Adipocyte (in vitro differentiated cells): ENCODE measurements at places on chromosomes 11 and 22.

DNA sequence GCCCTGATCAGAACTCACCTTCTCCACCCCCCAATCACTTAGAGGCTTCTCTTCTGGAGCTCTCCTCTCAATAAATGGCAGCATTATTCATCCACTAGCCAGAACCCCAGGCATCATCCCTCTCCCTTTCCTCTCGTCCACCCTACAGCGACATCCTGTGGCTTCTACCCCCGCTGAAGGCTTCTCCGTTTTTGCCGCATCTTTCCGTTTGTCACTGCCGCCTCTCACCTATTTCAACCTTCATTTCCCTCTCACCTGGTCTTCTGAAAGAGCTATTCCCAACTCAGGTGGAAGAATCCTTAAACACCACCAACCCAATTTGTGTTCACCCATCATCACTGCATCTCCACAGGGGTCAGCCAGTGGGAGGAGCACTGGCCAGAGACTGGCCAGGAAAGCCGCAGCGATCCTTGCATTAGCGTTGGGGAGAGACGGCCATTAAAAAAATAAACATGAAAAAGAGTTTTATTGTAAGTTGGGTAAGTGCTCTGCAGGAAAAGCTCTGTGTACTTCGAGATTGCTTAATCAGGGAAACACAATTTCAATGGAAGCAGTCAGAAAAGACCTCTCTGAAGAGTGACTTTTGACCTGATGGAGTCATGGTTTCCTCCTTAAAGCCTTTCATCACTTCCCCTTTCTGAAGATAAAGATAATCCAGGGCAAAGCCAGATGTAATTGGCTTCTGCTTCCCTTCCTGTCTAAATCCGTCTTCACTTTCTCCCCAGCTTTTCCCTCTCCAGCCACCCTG lies 36.7 kb downstream of the SPATA19 start:
- no peak for DNase-seq

DNA sequence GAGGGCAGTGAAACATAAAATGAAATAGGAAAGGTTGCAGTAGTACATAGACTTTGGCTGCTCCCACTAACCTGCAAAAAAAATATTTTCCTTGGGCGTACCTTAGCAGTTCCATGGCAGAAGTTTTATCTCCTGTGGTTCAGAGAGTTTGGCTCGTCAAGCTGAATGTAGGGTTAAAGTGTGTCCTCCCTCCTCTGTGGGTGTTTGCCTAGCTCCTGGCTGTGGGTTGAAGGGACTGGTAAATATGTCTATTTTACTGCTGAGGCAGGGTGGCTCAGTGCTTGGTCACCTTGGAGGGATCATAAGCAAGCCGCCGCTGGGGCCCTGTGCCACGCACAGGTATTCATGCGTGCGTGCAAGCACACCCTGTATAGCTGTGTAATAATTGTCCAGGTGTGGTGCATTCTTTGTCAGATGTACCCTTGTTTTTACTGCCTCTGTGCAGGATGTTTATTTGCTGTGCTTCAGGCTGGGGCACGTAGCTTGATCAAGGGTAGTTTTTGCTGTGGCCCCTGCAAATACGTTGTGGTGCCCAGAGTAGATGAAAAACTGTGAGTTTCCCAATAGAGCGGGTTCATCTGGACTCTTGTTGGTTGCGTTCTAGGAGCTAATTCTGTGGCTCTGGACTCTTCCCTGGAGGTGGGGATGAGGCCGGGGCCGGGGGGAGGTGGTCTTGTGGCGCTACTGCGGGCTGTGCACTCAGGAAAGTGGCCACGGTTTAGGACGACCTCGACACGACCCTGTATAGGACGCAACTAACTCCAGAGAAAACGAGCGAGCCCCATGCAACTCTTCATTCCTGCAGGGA lies 732 bp upstream of the SORL1 start:
- DNase-seq, result no peak

DNA sequence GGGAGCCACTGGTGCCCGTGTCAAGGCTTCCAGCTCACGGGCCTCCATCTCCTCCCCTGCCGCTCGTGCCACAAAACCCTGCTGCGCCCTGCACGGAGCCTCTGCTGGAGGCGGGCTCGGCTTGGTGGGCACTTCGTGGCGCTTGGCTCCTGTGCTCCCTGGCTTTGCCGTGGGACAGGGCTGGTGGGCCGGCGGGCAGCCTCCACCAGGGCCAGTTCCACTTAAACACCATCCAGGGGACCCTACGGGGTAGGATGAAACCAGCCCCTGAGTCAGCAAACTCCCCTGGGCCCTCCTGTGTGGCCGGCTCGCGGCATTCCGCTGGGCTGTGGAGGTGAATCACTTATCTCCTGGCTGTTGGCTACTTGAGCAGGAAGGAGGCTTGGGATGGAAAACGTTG lies 1304.6 kb downstream of the BRD1 start:
- no peak for DNase-seq

DNA sequence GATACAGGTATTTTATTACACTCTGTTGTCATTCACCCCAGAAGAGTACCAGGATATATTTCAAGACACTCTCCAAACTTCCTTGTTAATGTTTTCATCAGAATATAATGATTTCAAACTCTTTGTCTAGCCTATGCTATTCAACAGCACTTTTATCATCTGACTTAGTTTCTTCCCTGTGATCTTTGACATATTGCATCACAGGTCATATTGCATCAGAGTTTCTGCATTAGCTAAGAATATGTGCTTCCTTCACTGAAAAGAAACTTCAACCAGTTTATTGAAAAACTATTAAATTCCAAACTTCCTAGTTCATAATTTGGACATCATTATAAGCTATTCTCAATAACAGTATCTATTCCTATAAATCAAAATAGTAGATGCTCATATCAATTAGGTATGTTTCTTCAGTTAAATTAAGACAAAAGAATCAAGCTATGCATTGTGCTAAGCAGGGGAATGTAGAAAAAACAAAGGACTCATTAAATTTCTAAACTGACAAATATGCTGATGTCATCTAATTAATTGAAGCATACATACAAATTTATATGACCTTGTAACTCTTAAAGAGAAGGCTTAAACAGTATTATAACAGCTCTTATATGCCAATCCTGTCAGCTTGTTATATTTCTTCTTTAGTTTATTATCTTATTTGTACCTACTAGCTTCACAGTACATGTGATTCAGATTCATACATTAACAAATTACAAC lies 361.8 kb upstream of the LUZP2 start:
- DNase-seq, result peak; percentile 3

GRCh38 chr11:27282806-27283205 lies 80.2 kb downstream of the CCDC34 start:
- DNase-seq, result peak; percentile 47

- DNase-seq, result no peak
Measured at GRCh38 chr22:50035976-50036724, 21.9 kb downstream of the TTLL8 start.

- DNase-seq, result peak; percentile 31
Measured at GRCh38 chr22:46783721-46784120, 21.3 kb downstream of the TBC1D22A start.

DNA sequence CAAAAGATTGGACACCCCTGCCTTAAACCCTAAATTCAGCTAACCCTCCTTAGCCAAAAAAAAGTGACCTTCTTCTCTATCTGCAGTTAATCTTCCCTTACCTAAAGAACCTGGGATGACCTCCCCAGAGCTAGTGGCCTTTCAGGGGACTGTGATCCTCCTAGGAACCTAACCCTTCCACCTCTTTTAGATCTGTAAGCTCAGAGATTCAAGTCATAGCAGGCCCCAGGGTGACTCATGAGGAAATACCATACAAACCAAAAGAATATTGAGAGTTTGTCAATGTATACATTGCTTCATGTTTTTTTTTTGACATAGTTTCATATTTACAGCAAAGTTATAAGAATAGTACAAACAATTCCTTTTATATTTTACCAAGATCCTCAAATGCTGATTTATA lies 38.3 kb upstream of the CXCR5 start:
- DNase-seq, result peak; percentile 68

DNA sequence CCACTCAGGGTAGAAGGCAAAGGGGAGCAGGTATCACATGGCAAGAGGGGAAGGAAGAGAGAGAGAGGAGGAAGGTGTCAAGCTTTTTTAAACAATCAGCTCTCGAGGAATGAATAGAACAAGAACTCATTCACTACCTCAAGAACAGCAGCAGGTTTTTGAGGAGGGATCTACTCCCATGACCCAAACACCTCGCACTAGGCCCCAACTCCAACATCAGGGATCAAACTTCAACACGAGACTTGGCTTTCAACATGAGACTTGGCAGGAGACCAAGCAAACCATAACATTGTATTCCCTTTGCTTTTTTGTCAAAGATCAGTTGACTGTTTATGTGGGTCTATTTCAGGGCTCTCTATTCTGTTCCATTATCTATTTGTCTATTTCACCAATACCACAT lies 26.9 kb upstream of the APOBEC3A start:
- no peak for DNase-seq

DNA sequence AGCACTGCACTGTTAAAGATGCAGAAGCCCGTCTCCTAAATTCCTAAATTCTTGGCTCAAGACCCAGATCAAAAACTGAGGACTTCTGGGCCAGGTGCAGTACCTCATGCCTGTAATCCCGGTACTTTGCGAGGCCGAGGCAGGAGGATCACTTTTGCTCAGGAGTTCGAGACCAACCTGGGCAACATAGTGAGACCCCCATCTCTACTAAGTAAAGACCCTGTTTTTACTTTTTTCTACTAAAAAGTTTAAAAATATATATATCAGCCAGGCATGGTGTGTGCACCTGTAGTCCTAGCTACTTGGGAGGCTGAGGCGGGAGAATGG lies 29.7 kb downstream of the PDGFB start:
- no peak for DNase-seq

DNA sequence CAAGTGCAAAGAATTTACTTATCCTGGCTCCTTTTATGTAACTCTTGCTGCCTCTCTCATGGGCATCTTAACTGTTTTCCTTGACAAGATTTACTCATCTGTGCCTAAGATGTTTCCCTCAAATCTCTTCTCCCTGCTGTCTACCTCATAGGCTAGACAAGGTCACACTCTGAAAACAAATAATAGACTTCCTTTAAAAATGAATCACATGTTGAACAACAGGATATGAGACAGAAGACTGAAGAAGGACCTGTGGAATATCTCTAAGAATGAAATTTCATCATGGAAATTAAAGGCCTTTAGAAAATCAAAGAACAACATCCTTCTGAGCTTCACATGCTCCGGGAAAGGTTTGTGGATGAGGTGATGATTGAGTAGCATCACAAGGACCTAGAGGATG lies 6.0 kb upstream of the SCGB2A2 start:
- no peak for DNase-seq

DNA sequence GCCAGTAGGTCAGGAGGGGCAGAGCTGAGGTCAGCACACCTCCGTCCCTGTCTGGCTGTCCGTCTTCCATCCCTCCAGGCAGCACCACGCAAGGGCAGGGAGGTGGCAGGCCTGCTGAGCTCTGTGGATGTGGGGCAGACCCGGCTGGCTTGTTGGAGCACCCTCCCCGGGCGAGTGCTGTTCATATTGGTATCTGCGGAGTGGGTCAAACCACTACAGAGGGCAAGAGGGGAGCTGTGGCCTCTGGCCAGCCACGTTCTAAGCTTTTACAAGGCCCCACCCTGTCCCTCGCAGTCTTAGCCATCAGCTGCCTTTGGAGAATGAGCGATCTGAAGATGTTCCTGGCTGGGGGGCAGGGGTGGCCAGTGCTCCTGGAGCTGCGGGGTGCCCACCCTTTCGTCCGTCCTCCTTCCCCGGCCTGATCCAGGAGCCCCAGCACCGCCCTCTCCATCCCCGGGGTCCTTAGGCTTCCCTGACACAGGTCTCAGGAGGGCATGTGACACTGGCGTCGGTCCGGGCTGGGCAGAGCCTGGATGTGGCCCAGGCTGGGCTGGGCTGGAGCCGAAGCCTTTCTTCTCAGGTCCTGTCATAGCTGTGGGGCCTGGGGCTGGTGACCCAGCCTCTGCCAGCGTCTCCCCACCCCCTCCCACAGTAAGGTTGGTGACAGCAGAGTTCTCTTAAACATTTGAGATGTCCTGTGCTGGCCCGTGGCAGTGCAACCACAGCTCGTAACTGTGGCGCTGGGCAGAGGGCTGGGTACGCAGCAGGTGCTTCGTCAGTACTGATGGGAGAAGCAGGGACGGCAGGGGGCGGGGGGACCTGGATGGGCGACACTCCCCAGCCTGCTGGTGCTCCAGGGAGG lies 31.7 kb upstream of the GRAMD4 start:
- no peak for DNase-seq

- DNase-seq, result no peak
Measured at GRCh38 chr11:86390487-86390886, 15.8 kb downstream of the CCDC81 start.

DNA sequence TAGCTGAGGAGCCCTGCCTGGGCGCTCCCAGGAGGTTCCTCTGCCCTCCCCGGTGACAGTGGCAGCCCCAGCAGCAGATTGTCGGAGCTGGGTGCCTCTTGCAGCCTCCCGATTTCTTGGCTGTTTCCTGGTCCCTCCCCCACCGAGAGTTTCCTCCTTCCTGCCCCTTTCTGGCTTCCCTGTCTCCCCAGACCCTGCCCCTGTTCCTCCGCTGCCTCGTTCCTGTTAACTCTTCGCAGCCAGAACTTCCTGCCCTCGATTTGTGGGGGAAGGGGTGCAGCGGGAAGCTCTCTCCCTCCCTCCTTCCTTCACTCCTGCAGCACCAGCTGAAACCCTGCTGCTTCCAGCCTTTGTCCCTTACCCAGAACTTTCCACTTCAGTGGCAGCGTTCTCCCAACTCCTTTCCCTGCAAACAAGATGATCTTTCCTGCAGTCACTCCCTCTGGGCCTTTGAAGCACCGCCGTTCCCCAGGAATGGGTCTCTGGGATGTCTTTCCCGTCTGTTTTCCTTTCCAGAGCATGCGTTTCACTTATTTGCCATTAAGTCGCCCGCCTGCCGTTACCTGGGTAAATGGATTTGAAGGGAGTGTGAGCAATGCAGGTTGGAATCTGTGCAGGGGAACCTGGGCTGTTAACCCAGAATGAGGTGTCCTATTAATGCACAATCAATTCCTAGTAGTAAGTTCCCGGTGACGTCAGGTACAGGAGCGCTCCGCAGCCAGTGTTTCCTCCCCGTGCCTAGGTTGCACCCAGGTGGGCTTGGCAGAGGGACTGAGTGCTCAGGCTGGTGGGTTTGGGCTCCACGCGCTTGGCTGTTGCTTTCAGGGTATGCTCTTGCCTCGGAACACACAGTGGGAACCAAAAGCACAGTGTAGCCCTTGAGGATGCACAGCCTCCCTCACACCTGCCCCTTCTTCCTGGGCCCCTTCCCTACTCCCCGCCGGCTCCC lies 4.3 kb downstream of the GRK2 start:
- DNase-seq, result no peak

DNA sequence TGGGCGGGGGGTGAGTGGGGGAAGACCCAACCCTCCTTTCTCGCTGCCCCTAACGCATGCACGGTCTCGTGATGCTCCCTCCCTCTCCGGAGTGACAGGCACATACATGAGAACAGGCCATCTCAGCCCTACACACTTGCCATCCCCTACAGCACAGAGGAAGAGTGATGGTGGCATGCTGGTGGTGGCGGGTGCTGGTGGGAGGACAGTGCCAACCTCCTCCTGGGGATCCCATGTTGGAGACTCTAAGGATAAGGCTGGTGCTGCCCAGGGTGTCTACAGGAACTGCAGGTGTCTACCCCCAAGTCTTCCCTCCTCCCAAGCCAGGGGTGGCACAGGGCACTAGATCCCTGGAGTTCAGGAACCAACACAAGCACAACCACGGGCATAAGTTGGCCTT lies 6.7 kb upstream of the NLRX1 start:
- DNase-seq, result no peak

GRCh38 chr11:111602865-111603610 lies 789 bp downstream of the SIK2 start:
- DNase-seq, result peak; percentile 66

- peak; percentile 73 for DNase-seq
Measured at GRCh38 chr11:124920870-124921609, 2.0 kb downstream of the HEPN1 start.
